ENCODE measurements at places on chromosomes 13 and 19.

- H3K36me3 ChIP-seq: no peaks in the 10 kb centered on the region
- no peak overlapping the region for H3K4me3 ChIP-seq
- no peaks in the 10 kb centered on the region for H3K4me1 ChIP-seq
- no peak for DNase-seq
- H3K27me3 ChIP-seq: no peaks in the 10 kb centered on the region
- H3K27ac ChIP-seq: no peak overlapping the region
These were observed 83.0 kb downstream of the FNDC3A start for GRCh38 chr13:49058761-49059160.

GRCh38 chr13:42466123-42466522 is 107.8 kb upstream of the TNFSF11 start:
- H3K36me3 ChIP-seq: no peaks in the 10 kb centered on the region
- no peaks in the 10 kb centered on the region for H3K4me1 ChIP-seq
- H3K27me3 ChIP-seq: no peaks in the 10 kb centered on the region

DNA sequence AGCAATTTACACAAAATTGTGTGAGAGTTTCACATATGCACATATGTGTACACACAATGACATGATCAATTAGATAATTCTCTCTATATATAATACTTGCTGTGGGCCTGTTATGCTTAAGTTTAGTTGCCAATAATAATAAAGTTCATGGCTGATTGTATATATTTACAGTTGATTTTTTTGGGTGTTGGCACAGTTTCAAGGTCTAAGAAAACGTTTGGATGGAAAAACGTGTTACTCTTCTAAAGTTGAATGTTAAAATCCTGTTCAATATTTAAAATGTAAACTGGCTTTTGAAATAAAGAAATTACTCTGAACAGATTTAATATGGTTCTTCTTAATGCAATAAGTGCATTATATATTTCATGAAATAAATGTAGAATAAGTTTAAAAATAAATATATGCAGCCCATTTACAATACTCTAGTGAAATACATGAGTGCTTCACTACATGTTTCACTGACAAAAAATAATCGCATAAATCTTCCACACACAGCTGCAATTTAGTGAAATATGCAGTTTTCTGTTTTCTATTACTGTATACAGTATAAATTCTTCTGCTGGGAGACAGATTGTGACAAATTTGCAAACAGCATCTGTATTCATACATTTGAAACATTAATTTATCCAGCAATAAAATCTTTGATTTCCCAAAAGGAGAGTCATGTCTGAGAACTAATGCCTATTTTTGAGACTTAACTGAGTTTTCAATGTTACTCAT is 586.9 kb upstream of the KLHL1 start:
- H3K27me3 ChIP-seq: no peaks in the 10 kb centered on the region
- no peaks in the 10 kb centered on the region for H3K4me1 ChIP-seq
- H3K36me3 ChIP-seq: no peaks in the 10 kb centered on the region
- H3K4me3 ChIP-seq: no peak overlapping the region

- no peaks in the 10 kb centered on the region for H3K27me3 ChIP-seq
- H3K4me1 ChIP-seq: no peaks in the 10 kb centered on the region
- no peak for DNase-seq
These were observed 36.9 kb downstream of the EFNB2 start for GRCh38 chr13:106498571-106498970.

DNA sequence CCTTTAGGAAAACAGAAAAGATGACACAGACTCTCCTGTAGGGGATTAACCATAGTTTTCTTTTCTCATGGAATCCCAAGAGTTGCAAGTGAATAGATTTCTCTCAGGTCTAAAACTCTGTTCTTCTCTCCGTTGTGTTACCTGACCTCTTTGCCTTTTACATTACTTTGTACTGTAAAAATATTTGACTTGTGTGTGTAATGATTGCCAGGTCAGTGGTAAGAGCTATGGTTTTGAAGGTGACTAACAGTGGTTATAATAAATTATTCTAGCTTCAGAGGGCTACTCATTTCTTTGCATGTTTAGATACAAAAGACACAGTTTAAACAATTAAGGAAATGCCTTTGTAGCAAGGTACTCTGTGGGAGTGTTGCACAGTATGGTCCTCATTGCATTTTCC is 23.0 kb upstream of the PSG2 start:
- no peaks in the 10 kb centered on the region for H3K27me3 ChIP-seq
- H3K36me3 ChIP-seq: no peaks in the 10 kb centered on the region
- H3K4me3 ChIP-seq: no peak overlapping the region
- no peaks in the 10 kb centered on the region for H3K4me1 ChIP-seq
- no peak overlapping the region for H3K27ac ChIP-seq

GRCh38 chr13:43391036-43391435 is 367.6 kb downstream of the DNAJC15 start:
- H3K4me1 ChIP-seq: no peaks in the 10 kb centered on the region
- no peak overlapping the region for H3K27ac ChIP-seq
- H3K36me3 ChIP-seq: no peaks in the 10 kb centered on the region
- no peaks in the 10 kb centered on the region for H3K27me3 ChIP-seq

DNA sequence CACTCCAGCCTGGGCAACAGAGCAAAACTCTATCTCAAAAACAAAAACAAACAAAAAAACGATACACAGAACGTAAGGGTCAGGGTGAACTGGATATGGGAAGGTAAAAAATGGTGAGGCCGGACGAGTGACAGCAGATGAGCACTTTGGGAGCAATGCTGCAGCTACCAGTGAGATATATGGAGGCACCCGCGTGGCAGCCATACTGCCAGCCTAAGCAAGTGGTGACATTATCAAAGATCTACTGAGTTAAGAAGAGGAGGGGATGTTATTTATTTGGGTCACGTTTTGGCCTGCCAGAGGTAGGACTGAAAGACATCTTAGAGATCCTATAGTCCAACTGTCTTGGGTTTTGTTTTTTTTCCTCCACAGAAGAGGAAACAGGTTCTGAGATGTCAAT is 14.2 kb downstream of the TIMM13 start:
- H3K27ac ChIP-seq: no peak overlapping the region
- no peaks in the 10 kb centered on the region for H3K4me1 ChIP-seq
- DNase-seq: no peak
- H3K4me3 ChIP-seq: no peak overlapping the region

DNA sequence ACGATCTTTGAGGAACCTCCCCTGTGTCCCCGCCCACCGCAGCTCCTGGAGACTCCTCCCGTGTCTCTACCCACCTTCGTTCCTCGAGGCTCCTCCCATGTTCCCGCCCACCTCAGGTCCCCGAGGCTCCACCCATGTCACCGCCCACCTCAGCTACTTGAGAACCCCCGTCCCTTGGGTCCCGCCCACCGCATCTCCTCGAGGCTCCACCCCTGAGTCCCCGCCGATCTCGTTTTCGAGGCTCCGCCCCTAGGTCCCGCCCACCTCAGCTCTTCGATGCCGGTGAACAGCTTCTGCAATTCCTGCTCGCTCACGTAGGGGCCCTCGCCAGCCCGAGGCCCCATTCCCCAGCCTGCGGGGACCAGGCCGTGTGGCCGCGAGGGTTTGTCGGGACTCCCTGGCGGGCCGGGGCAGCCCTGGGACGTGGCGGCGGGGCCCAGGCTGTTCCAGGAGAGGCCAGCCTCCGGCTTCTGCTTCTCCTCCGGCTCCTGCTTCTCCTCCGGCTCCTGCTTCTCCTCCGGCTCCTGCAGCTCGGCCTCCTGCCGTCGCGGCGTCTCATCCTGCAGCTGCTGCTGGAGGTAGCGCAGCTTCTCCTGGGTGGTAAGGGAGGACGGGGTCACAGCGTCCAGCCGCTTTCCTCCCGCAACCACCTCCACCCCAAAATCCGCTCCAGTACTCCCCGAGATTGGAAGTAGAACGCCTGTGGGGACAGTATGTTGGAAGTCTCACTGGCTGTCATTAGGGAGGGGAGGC is 16.7 kb downstream of the TSKS start:
- no peak overlapping the region for H3K4me3 ChIP-seq
- H3K4me1 ChIP-seq: no peaks in the 10 kb centered on the region
- no peak overlapping the region for H3K27ac ChIP-seq
- no peak for DNase-seq

GRCh38 chr19:5083547-5083965 is 114.6 kb downstream of the KDM4B start:
- DNase-seq: no peak
- no peaks in the 10 kb centered on the region for H3K4me1 ChIP-seq
- no peaks in the 10 kb centered on the region for H3K27me3 ChIP-seq
- H3K4me3 ChIP-seq: no peak overlapping the region

- no peak for DNase-seq
- H3K27me3 ChIP-seq: no peaks in the 10 kb centered on the region
- no peaks in the 10 kb centered on the region for H3K36me3 ChIP-seq
- H3K27ac ChIP-seq: no peak overlapping the region
These were observed 183.3 kb downstream of the KCNRG start for GRCh38 chr13:50198508-50198907.

DNA sequence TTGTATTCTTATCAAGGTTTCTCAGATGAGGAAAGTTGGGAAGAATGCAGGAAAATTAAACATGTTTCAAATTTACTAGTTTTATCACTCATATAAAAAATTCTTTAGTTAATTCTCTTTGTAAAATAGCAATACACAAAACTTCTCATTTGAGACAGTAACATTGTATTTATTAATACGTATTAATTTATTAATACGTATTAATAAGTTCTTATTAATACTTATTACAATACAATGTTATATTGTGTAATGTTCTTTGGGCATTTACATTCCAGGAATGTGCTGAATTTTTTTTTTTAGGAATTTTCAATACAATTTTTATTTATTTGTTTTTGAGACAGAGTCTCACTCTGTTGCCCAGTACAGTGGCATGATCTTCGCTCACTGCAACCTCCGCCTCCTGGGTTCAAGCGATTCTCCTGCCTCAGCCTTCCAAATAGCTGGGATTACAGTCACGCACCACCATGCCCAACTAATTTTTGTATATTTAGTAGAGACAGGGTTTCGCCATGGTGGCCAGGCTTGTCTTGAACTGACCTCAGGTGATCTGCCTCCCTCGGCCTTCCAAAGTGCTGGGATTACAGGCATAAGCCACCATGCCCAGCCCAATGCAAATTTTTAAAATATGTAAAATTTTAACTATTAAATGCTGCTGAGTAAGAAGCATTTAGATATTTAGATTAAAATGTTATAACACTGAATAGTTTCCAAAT is 31.6 kb downstream of the MBNL2 start:
- DNase-seq: no peak
- no peaks in the 10 kb centered on the region for H3K36me3 ChIP-seq
- no peaks in the 10 kb centered on the region for H3K27me3 ChIP-seq
- H3K27ac ChIP-seq: no peak overlapping the region

GRCh38 chr13:38073931-38074330 is 204.4 kb upstream of the TRPC4 start:
- no peaks in the 10 kb centered on the region for H3K4me1 ChIP-seq
- no peak for DNase-seq
- no peaks in the 10 kb centered on the region for H3K36me3 ChIP-seq
- H3K27ac ChIP-seq: no peak overlapping the region
- H3K27me3 ChIP-seq: no peaks in the 10 kb centered on the region

- H3K27ac ChIP-seq: no peak overlapping the region
- H3K4me1 ChIP-seq: no peaks in the 10 kb centered on the region
- no peak overlapping the region for H3K4me3 ChIP-seq
- no peak for DNase-seq
- no peaks in the 10 kb centered on the region for H3K27me3 ChIP-seq
- H3K36me3 ChIP-seq: no peaks in the 10 kb centered on the region
These were observed 227.0 kb upstream of the SLITRK5 start for GRCh38 chr13:87444135-87444534.

DNA sequence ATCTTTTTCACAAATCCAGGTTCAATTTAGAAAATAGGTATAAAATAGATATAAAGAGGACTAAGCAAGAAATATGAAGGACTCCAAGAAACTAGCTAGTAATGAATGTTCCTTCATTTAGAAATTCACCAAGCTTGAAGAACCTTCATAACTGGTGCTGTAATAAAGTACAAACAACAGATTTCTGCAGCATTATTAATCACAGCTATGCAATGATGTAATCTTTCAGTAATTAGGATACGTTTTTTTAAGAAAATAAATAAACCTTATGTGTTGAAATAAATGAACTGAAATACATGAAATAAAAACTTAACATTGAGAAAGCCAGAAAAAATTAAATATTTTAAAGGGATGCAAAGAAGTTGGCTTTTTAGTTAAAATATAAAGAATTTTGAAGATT is 236.1 kb downstream of the RGCC start:
- no peak overlapping the region for H3K27ac ChIP-seq
- no peak overlapping the region for H3K4me3 ChIP-seq
- no peak for DNase-seq
- no peaks in the 10 kb centered on the region for H3K27me3 ChIP-seq
- H3K4me1 ChIP-seq: peaks cover 14% of the 10 kb centered on the region

DNA sequence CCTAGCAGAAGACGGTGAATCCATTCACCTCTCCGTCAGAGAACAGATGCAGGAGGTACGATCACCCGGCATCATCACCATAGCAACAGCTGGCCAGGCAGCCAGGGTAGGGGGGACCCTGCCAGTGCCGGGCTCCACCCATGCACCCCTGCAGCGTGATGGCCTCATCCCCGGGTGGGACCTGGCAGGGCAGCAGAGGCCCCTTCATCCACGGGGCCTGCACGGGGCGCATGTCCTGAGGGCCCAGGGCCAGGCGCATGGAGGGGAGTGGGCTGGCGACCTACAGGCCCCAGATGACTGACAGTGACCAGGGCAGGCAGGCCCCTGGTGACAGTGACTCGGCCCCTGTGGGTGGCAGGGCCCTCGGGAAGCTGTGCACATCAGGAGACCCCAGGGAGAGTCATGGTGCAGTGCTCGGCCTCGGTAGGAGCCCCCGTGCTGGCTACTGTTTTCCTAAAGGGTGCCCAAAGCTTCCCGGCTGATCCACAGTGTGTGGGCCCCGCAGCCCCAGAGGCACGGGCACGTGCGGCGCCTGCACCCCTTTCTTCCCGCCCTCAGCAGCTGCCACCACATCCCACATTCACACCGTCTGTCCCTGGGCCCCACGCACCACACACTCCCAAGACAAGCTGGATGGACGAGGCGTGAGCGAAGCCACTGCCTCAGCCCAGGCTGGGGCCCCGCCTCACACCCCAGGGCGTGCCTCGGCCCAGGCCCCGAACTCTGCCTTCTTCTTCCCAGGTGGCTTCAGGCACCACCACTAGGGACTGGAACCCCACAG is 4.8 kb downstream of the RNF126 start:
- no peaks in the 10 kb centered on the region for H3K36me3 ChIP-seq
- no peak for DNase-seq
- no peaks in the 10 kb centered on the region for H3K27me3 ChIP-seq

DNA sequence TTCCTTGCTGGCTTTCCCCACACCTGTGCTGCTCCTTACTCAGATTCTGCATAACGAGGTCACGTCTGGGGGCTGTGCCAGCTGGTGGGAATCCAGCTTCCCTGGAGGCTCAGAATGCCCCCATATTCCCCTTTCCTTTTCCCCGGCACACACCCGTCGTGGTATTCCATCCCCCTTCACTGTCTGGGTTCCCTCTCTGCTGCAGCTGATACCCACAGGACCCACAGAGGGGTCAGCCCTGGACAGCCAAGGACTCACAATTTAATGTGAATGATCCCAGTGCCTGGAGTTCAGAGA is 4.2 kb upstream of the MYH14 start:
- peaks cover 33% of the 10 kb centered on the region for H3K4me1 ChIP-seq
- H3K27me3 ChIP-seq: peaks cover 69% of the 10 kb centered on the region
- H3K36me3 ChIP-seq: no peaks in the 10 kb centered on the region

All from esophagus squamous epithelium (tissue), 5 donors.